ENCODE measurements at places on chromosomes 1 and 21. TPM values are rescaled to one million over a fixed set of nuclear protein-coding genes. Genes with fewer than 3 reads are reported as not detected.

DNA sequence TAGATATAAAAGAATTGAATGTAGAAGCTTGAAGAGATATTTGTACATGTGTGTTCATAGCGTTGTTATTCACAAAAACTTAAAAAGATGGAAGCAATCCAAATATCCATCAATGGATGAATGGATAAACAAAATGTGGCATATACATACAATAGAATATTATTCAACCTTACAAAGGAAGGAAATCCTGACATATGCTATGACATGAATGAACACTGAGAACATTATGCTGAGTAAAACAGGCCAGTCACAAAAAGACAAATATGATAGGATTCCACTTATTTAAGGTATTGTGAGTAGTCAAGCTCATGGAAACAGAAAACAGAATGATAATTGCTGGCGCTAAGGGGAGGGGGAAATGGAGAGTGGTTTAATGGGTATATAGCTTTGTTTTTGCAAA is 47.0 kb upstream of the DYRK1A start:
- H3K27ac ChIP-seq, result no peak overlapping the region
- no peaks in the 10 kb centered on the region for H3K4me1 ChIP-seq
- no peak overlapping the region for H3K4me3 ChIP-seq

- H3K4me3 ChIP-seq, result no peak overlapping the region
- peaks cover 5% of the 10 kb centered on the region for H3K4me1 ChIP-seq
- no peak overlapping the region for H3K27ac ChIP-seq
- peaks cover 67% of the 10 kb centered on the region for H3K27me3 ChIP-seq
These were observed 3.7 kb downstream of the SYT6 start for GRCh38 chr1:114150016-114150415.

DNA sequence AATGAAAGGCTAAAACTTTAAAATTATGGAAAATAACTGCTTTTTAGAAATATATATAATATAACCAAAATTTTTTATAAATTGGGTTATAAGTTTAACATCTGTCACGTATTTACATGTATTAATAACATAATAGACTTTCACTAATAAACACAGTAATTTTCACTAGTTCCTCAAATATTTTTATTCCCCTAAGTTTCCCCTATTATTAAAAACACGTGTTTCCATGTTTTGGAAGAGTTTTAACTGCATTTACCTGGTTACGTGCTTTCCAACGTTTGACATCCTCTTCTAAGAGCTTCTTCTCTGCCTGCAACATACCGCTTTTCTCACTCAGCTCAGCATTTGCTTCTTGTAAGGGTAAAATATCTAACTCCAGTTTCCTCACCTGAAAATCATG is 34.3 kb downstream of the TPR start:
- H3K4me1 ChIP-seq, result no peaks in the 10 kb centered on the region
- DNase-seq, result no peak
- H3K27me3 ChIP-seq, result no peaks in the 10 kb centered on the region
- H3K36me3 ChIP-seq, result peaks cover 58% of the 10 kb centered on the region

DNA sequence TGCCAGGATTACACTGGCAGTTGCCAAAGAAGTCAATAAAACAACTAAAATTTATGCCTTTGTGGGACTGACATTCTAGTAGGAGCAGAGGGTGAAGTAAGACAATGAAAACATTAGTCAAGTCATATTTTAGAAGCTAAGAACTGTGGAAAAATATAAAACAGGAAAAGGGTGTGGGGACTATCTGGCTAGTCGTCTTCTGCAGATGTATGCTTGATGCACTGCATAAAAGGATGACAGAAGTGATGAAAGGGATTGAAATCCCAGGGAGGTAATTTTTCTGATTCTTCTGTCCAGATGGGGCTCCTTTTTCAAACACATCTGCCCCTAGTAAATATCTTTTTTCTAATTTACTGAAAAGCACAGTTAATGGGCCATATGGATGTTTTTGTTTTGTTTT is 706.3 kb downstream of the ADGRL2 start:
- H3K27ac ChIP-seq, result no peak overlapping the region
- no peaks in the 10 kb centered on the region for H3K4me1 ChIP-seq
- H3K4me3 ChIP-seq, result no peak overlapping the region

GRCh38 chr1:25572708-25573590 is 29.5 kb downstream of the LDLRAP1 start:
- H3K36me3 ChIP-seq, result peaks cover 5% of the 10 kb centered on the region
- no peaks in the 10 kb centered on the region for H3K27me3 ChIP-seq
- H3K4me3 ChIP-seq, result no peak overlapping the region
- DNase-seq, result peak; percentile 57

Gene FMN2
- not detected for total RNA-seq
